ENCODE measurements at places on chromosomes 1 and 21.

- ATAC-seq = peak; percentile 61
Measured at GRCh38 chr1:9201401-9202239, 33.0 kb upstream of the H6PD start.

DNA sequence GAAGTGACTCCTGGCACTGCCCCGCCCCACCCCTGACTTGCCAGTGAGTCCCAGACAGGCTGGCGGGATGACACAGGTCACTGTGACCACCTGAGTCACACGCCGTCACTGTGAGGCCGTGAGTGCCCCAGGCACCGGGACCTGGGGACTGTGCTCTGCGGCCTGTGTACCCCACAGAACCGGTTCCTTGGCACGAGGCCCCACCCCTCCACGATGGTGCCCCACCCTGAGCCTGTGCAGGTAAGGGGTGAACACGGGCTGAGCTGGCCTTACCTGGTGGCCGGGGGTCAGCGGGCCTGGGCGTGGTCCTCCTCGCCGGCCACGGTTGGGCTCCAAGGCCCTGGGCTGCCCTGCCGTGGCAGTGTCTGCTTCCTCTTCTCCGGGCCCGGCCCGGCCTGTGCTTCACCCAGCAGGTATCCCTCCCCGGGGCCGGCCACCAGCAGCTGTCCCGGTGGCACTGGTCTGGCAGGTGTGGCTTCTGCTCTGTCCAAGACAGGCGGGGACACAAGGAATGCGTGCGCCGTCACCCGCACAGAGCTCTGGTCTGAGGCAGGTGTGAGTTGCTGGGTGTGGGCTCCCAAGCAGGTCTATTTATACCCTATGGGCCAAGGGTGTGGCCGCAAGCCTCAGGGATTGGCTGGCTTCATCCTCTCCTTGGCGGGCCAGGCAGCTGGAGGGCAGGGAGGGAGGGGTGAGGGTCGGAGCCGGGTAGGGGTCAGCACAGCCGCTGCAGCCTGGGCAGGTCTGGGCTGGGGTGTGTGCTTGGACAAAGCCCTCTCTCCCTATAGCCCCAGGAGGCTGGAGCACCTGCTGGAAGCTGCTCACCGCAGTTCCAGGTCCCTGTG, at the start of gene RNF223:
TSS of gene RNF223 (minus strand) at position 564 of the 845 bp plus-strand sequence. CDS start 1,740 bp downstream, outside the sequence.
- ATAC-seq = no peak

- ATAC-seq = peak; percentile 51
Measured at GRCh38 chr1:240151136-240151735, 59.6 kb downstream of the FMN2 start.

DNA sequence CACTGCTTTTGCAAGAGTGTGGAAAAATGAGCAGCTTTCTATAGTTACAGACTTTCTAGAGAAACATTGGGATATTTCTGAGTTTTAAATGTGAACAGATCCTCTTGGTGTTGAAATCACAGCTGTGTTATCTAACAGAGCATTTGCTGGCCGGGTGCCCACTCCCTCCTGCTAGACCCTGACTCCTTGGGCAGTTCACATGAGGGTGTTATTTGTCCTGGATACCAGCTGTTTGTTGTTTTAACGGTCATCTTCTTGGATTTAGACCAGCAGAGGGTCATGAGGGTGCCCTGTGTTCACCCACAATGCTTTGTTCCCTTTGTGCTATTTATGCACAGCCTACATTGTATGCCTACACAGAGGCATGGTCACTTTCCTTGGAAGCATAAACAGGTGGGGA, 67.1 kb downstream of the CENPF start:
- no peak for ATAC-seq

DNA sequence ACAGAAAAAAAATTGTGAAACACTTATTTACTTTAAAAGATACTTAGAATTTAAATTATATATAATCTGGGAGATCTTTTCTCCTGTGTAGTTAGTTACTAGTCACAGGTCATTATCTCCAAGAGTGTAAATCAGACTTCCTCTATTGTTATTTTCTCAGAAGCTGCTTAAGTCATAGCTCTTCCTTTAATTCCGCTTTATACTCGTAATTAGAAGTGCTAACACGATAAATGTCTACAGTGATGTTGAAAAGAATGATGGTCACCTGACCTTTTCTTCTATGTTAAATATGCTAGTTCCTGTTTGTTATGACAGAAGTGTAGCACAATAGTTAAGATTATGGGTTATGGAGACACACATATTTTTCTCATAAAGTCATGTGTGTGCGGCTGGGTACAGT, 123.6 kb downstream of the TGFB2 start:
- no peak for ATAC-seq

DNA sequence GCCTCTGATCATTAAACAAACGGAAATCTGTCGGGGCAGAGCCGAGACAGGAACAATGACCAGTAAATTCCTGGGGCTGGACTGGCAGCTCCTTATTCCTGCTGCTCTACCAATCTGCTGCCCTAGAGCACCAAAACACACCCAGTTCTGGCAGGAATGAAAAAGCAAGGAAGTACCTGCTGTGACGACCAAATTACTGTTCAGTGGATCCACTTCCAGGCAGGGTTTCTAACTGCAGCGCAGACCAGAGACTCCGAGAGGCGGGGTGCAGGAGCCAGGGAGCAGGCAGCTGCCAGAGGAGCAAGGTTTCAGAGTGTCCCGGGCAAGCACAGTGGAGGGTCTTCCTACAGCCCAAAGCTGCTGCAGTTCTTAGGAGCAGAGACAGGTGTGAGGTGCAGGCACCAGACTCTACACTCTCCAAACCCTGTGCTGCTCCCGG, 32.4 kb downstream of the KANK4 start:
- no peak for ATAC-seq

GRCh38 chr1:232986527-232986922, 36.1 kb downstream of the NTPCR start:
- ATAC-seq = no peak

- peak; percentile 95 for ATAC-seq
Measured at GRCh38 chr1:152654110-152654509, 9.1 kb upstream of the LCE2D start.

- ATAC-seq = no peak
Measured at GRCh38 chr1:200733907-200734306, 4.8 kb upstream of the CAMSAP2 start.

GRCh38 chr1:76237211-76237610, 162.7 kb downstream of the ST6GALNAC3 start:
- ATAC-seq = no peak

GRCh38 chr1:24286246-24287010, 32.7 kb upstream of the GRHL3 start:
- ATAC-seq = no peak

- no peak for ATAC-seq
Measured at GRCh38 chr1:54582566-54583306, 34.7 kb downstream of the ACOT11 start.

GRCh38 chr1:231517076-231517475, 11.4 kb upstream of the TSNAX start:
- no peak for ATAC-seq

DNA sequence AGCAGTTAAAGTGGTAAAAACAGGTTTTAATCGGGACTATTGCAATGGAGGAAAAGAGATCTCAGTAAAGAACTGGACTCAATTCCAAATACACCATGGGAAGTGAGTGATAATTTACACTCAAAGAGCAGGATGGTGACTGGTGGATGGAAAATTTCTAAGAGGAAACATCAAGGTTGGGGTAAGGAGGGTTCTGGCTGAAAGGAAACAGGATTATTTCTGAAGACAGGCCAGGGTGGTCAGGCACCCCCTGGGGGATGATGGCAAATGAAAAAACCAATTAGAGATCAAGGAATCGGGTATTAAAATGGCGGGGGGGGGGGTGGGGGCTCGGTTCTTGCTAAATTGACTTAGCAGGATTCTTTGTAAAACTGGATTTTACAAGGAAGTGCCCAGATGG, 12.3 kb upstream of the HSD11B1 start:
- no peak for ATAC-seq

GRCh38 chr1:240402326-240402725, 209.6 kb downstream of the GREM2 start:
- ATAC-seq = peak; percentile 68

DNA sequence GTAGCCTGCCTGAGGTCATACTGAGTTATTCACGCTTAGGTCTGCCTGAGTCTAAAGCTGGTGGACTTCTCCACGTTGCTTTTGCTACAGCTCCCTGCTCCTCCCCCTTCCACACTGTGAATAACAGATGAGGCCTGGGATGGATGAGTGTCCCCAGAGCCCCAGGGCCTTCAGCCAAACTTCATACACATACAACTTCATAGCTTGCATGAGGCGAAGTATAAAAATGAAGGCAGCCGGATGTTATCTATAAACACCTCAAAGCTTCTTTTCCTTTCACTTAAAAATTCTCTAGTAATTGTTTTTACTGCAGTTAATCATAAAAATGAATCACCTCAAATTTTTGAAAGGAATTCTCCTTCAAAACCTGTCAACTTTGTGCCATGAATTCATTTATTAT, 70.2 kb downstream of the DAB1 start:
- peak; percentile 90 for ATAC-seq

DNA sequence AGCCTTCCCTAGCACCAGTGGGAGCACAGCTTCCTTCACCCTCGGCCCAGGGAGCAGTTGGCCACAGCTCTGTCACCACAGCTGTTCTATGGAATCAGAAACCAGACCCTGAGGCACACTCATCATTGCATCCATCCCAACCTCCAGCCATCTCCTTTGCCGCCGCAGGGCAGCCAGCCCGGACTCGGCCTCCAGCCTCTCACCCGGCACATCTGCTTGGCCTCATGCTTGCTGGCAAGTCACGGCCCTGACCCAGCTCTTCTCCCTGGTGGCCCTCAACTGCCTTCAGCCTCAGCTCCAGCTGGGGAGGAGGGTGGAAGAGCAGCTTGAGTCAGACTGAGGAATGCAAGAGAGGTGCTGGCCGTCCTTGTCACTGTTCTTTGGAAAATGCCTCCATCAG, 59.8 kb downstream of the TOR1AIP2 start:
- ATAC-seq = no peak

DNA sequence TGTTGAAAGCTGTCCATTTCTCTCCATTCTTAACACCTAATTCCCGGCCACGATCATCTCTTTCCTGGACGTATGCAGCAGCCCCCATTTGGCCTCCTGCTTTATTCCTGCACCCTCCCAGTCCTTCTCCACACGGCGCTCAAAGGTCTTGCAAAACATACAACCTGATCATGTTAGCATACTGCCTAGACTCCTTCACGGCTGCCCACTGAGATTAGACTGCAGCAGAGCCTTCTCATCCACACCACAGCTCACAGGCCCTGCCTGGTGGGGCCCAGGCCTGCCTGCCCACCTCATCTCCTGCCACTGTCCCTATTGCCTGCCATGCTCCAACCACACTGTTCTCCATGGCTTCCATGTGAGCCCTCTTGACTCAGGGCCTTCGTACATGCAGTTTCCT, 2.7 kb downstream of the GOLT1A start:
- ATAC-seq = no peak

GRCh38 chr21:29130270-29130969, at the start of gene MAP3K7CL:
Gene MAP3K7CL (plus strand): TSS chr21:29130644. CDS start chr21:29133345, 2,701 bp downstream.
- ATAC-seq = peak; percentile 99

- no peak for ATAC-seq
Measured at GRCh38 chr1:10965546-10966226, 46.8 kb upstream of the TARDBP start.

- no peak for ATAC-seq
Measured at GRCh38 chr1:12386130-12386529, 156.3 kb downstream of the VPS13D start.

- no peak for ATAC-seq
Measured at GRCh38 chr1:62398377-62398776, 38.5 kb upstream of the USP1 start.

DNA sequence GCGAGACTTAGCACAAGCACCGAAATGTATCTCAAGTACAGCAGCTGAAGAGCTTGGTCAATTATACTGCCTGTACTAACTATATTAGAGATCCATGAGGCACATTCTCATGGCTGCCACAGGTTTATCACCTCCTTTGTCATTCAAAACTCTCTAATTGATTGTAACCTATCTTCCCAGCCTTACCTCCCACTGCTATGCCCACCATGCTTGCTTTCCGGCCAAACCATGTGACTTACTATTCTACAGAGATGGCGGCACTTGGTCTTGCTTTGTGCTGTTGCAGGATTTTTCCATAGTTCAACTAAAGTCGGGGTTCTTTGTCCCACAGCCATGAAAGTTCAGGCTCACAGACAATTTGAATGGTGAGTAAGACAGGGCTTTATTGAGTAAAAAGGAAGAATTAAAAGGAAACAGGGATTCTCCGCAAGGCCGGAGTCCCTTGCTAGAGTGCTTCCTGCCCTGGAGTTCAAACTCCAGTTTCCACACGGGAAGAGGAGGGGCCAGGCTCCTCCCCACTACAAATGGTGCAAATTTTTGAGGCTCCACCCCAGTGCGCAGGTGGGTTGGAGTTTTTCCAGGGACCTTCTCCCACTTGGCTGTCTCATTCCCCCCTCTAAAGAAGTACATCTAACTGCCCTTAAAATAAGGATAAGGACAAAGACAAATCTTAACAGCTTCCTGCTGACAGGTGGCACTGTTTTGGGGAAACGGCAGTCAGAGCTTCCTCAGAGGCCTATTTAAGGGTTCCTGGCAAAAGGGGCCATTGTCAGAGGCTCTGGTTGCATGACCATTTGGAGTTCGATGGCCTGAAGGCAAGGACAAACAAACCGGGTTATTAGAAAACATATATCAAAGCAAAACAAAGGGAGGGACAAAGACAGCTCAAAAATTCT, 28.7 kb downstream of the FMO2 start:
- ATAC-seq = peak; percentile 49

- no peak for ATAC-seq
Measured at GRCh38 chr1:23408797-23409290, 15.7 kb downstream of the TCEA3 start.

GRCh38 chr1:164830628-164831027, 271.6 kb downstream of the PBX1 start:
- no peak for ATAC-seq

GRCh38 chr1:235336903-235337302, 8.5 kb downstream of the GGPS1 start:
- peak; percentile 49 for ATAC-seq

DNA sequence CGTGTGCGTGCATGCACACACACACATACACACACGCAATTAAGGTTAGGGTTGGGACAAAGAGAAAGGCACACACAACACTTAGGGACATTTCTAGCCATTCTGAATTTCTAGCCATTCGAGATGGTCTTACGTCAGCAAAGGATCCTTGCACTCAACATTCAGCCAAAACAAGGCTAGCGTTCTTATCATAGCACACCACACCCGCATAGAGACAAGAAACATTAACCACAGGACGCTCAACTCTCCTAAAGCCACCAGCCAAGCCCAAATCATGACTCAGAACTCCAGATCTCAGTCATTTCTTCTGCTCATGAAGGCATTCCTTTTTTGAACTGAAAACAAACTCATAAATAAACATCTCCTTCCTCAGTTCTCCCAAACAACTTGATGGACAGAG, 106.8 kb downstream of the LMO4 start:
- no peak for ATAC-seq

DNA sequence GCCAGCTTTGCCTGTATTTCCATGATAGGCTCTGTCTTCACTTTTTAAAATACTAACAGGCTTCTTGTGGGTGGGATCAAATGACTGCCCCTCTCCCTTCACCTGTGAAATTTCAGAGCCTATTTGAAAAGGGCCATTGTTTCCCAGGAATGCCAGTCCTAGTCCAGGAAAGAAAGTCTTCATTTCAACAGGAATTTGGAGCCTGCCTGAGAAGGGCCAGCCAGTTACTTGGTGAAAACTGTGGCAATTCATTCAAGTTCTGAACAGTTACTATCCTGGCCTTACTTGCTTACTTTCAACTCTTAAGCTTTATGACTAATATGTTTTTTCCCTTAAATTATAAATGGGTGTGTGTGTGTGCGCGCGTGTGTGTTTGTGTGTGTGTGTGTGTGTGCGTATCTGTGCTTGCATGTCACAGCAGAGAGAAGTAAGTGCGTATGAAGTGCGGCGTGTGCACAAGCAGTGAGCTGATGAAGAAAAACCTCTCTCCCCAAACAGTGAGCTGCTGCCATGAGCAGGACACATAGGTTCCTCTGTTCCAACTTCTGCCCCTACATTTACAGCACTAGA, 67.5 kb upstream of the RNPC3 start:
- no peak for ATAC-seq

- ATAC-seq = no peak
Measured at GRCh38 chr1:59481881-59482505, 185.1 kb downstream of the FGGY start.

All from SK-N-SH treated with all-trans-retinoic acid at 6 μM for 48 hours (cell line).